GM12892 (cell line): ENCODE measurements at places on chromosomes 5 and 9.

DNA sequence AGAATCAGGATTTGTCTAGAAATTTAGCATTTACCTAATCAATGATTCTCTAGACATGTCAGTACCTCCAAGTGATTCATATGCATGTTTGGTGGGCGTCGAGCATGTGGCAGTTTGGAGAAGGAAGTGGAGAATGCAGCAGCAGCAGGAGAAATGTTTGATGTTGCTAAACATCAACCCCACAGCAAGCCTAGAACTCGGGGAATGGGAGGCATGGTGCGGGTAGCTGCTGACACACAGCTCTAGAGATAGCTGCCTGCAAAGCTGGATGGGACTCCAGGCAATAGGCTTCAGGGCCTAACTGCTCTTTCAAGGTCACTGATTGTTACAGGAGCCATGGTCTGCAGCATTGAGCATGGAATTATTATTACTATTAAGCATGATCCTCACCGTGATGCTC, 137.3 kb downstream of the DOCK8 start:
- DNase-seq, result no peak

DNA sequence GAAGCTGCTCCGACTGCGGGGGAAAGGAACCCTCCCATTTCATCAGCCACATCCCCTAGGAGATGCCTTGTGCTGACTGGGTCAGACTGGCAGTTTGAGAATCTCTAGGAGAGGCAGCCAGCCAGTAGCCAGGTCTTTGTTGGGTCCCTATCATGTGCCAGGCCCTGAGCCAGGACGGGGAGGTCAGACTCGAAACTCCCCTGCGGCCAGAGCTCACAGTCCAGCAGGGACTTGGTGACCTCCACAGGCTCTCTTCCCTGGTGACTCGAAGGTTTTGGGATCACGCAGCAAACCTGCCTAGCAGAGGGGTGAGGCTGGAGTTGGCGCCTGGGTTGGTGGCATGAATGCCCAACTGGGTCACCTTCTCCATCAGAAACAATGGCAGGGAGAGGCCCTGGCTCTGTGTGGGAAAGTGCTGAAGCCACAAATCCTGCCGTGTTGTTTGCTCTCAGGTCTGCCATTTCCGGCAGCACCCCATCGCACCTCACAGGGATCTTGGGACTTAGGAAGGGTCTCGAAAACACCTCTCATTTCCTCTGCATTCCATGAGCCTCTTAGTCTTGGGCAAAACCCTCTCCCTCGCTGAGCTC, 14.4 kb upstream of the ORM1 start:
- DNase-seq, result no peak

GRCh38 chr5:140424135-140424534, 22.5 kb downstream of the ANKHD1 start:
- DNase-seq, result no peak

GRCh38 chr5:136424835-136425584, 59.7 kb upstream of the TRPC7 start:
- peak; percentile 19 for DNase-seq

- no peak for DNase-seq
These were observed 122.3 kb upstream of the MYO10 start for GRCh38 chr5:17058438-17058837.

DNA sequence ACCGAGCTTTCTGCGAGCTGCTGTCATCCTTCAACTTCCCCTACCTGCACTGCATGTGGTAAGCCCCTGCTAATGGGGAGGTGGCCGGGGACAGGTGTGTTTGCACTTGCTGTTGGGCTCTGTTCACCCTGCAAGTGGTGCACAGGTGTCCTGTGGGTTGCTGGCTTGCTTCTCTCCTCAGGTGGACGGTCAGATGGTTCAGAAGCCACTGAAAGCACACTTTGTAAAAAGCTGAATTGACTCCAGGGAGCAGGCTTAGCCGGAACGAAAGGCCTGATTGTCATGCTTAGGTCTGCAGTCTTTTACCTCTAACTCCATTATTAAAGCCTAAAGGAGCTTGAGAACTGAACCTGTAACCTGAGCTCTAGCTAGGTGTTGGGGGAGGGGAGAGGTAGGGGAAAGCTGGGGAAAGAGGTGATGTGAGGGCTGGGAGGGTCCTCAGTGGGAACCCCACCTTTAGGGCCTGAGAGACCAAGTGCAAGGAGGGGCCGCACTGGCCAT, 37.6 kb downstream of the ACER2 start:
- DNase-seq, result no peak

DNA sequence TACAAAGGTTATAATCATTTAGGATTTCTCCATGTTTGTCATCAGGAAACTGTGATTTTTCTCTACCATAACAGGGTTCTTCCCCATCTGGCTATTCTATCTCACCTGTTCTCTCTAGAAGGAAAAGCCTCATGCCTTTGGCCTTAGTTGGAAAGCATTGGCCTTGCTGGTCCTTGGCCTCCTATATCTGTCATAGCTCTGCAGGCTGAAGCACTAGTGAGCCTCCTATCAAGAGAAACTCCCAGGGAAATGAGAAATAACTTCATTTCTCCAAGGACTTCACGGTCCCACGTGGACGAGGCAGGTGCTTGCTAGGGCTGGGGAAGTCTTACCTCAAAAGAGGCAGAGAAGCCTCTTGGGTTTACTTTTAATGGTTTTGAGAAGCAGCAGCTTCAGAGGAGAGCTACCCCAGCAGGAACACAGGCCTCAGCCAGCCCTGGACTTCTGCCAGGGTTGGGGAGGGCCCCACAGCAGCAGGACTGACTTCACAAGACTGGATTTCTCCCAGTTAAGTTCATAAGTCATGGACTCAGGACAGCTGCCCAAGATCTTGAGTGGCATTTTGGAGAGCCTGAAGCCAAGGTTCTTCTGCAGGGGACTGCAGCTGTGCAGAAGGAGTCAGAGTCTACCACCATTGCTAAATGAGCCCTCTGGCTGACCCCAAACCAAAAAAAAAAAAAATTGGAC, 15.8 kb upstream of the PSAT1 start:
- DNase-seq, result no peak

DNA sequence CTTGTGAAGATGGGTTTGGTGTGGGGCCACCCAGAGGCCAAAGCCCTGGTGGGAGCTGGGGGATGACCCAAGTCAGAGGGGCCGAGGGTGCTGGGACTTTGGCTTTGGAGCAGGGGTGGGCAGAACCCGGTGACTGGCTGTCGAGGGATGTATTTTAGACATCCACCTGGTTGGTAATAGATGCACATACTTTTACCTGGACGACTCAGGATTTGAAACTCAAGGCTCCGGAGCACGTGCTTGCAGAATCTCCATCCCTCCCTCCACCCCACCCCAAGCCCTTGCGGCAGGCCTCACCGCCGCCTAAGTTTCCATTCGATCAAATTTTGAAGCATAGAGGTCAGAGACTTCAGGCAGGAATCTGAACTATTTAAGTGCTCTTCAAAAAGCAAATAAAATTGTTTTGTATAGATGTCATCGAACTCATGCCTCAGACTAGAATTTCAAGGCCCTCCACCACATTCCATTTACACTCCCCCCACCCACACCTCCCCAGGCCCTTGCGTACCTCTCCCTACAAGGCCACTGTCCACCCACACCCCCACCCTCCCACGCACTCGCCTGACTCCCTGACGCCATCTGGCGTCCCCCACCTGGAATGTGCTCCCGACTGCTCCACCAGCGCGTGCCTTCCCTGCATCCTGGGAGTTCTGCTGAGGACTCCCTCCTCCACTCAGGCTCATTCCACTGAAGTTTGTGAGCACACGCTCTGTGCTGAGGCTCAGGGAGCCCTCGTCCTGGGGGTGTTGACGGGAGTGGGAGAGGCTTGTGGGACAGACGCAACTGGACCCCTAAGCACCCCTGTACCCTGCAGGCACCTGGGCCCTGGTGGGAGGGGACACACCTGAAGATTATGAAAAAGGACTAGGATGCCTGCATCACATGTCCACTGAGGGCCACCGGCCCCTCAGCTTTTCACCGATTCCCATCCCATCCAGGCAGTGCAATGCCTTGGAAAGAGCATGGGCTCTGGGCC, 56.4 kb upstream of the RPL26L1 start:
- DNase-seq, result no peak
